ENCODE measurements at places on chromosomes 4 and X. TPM values are rescaled to one million over a fixed set of nuclear protein-coding genes. Genes with fewer than 3 reads are reported as not detected.
A peak's percentile ranks its signal among the peaks of the same experiment; 100 is the strongest.

Gene ADAM29
- 0.01 TPM for polyA plus RNA-seq

Gene POU3F4
- polyA plus RNA-seq = 0.01 TPM

- H3K27me3 ChIP-seq = no peaks in the 10 kb centered on the region
- no peaks in the 10 kb centered on the region for H3K36me3 ChIP-seq
- peak; percentile 6 for DNase-seq
Measured at GRCh38 chr4:85681221-85681657, 206.3 kb downstream of the ARHGAP24 start.

DNA sequence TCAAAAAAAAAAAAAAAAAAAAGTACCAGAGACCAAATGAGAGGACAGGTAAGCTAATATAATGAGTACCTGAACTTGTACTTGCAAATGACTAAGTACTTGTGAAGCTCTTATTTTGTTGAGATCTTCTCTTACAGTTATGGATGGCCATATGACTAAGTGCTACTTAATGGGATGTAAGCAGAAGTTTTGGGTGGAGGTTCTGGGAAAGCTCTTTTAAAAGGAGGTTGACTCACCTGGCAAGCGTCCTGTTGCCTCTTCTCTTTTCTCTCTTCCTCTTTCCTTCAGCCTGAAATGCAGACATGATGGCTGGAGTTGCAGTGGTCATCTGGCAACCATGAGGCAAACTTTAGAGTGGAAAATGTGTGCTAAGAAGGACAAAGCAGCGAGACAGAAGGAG, 36.9 kb upstream of the MED14 start:
- H3K4me1 ChIP-seq = no peaks in the 10 kb centered on the region
- H3K36me3 ChIP-seq = no peaks in the 10 kb centered on the region

GRCh38 chr4:45453258-45453853, 670.5 kb downstream of the GABRG1 start:
- no peak overlapping the region for H3K4me3 ChIP-seq
- H3K27me3 ChIP-seq = no peaks in the 10 kb centered on the region
- no peak overlapping the region for H3K27ac ChIP-seq
- H3K36me3 ChIP-seq = no peaks in the 10 kb centered on the region
- no peaks in the 10 kb centered on the region for H3K4me1 ChIP-seq

GRCh38 chr4:623914-624566, 1.3 kb upstream of the PDE6B start:
- no peak for DNase-seq
- H3K36me3 ChIP-seq = no peaks in the 10 kb centered on the region
- no peaks in the 10 kb centered on the region for H3K27me3 ChIP-seq
- H3K4me3 ChIP-seq = no peak overlapping the region

GRCh38 chr4:3879681-3880614, 113.8 kb downstream of the ADRA2C start:
- DNase-seq = no peak
- no peaks in the 10 kb centered on the region for H3K36me3 ChIP-seq
- H3K4me3 ChIP-seq = no peak overlapping the region
- no peaks in the 10 kb centered on the region for H3K27me3 ChIP-seq
- H3K4me1 ChIP-seq = no peaks in the 10 kb centered on the region
- H3K27ac ChIP-seq = no peak overlapping the region

DNA sequence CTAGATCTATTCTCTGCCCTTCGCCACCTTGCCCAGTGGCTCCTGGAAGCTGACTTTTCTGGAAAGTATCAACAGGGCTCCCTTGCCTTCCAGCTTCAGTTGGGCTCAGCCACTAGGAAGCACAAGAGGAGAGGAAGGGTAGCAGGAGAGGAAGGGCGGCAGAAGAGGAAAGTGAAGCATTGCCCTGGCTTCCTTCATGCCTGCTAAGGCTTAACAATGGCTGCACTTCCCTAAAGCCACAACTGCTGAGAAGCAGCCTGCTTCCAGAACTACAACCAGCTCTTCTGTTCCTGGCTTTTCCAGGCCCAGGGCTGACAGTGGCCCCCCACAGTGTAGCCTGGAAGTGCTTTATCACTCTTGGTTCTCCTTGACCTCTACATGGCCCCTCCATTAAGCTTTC, 29.1 kb upstream of the PGM2 start:
- H3K4me3 ChIP-seq = no peak overlapping the region
- no peaks in the 10 kb centered on the region for H3K36me3 ChIP-seq
- no peak for DNase-seq
- peaks cover 12% of the 10 kb centered on the region for H3K4me1 ChIP-seq

DNA sequence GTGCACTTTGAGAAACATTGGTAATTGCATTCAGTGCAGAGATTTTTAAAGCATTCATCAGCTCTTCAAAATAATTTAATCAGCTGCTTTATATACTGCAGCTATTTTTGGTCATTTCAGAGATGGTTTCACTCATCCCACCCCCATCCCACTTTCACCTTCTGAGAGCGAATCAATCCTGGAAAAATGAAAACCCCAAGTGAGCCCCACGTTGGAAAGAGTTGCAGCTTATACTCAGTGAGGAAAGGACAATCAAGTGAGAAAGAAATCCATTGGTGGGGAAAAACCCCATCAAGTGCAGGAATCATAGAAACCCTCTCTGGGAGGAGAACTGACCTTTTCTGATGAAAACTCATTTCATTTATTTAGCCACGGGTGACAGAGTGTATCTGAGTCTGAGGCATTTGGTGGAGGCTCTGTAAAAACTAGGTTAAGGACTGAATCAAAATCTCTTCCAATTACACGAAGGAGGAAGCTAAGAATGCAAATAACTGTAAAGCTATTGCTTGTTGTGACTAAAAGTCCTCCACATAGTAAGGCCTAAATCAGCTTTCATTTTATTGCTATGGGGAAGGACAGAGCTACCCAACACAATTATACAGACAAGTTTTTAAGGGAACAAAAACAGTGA, 240.4 kb upstream of the PGRMC2 start:
- no peaks in the 10 kb centered on the region for H3K4me1 ChIP-seq
- no peaks in the 10 kb centered on the region for H3K36me3 ChIP-seq
- H3K27me3 ChIP-seq = no peaks in the 10 kb centered on the region
- H3K4me3 ChIP-seq = no peak overlapping the region

DNA sequence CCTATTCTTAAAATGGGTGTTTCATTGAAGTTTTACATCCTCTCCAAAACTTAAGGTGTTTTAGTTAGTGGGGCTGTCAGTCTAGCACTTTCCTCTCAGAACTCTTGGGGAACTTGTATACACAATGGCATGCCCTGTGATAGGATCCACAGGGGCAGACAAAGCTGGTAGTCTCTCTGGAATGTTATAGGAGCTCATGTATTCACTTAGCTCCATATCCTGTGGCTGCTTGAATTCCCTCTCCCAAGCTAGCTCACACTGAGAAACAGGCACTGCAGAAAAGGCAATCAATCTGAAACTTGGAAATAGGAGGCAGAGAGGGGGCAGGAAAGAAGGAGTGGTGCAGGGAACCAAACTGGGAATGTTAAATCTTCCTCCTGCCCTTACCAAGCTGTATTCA, 26.3 kb upstream of the ARMCX2 start:
- H3K27me3 ChIP-seq = no peaks in the 10 kb centered on the region
- DNase-seq = no peak
- no peak overlapping the region for H3K4me3 ChIP-seq
- H3K27ac ChIP-seq = no peak overlapping the region
- H3K36me3 ChIP-seq = no peaks in the 10 kb centered on the region

DNA sequence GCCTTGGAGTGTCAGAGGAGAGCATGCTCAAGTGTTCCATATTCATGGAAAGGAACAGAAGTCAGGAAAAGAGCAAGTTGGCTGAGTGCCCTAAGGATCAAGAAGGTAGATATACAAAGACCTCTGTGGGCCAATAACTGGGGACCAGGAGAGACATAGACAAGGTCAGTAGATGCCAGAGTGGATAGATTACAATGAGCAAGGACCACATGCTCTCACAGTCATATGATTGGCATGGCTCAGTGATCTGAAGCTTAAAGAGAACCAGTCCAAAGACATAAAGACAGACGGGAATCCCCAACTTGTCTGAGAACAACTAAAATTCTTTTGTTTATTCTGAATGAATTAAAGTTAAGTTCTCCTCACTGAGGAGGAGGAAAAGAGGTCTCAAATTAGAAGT, 289.7 kb downstream of the HS3ST1 start:
- no peaks in the 10 kb centered on the region for H3K4me1 ChIP-seq
- no peak overlapping the region for H3K27ac ChIP-seq
- no peaks in the 10 kb centered on the region for H3K27me3 ChIP-seq
- no peak overlapping the region for H3K4me3 ChIP-seq
- no peak for DNase-seq
- H3K36me3 ChIP-seq = no peaks in the 10 kb centered on the region

DNA sequence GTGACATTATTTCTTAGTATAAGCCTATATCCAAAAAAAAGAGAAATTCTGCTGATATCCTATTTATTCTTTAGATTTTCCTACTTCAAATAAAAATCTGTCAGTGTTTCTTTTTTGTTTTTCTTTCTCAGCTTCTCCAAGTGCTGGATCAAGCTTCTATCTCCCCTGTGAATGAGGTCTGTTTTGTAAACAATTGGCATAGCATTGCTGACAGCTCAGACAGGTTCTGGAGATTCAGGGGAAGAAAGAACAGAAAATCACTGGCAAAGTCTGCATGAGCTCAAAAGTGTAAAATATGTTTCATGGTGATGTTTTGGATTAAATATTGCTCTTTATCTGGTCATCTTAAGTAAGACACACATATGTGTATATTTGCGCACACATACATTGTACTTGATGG, 492.0 kb upstream of the IGFBP7 start:
- no peaks in the 10 kb centered on the region for H3K4me1 ChIP-seq
- no peak for DNase-seq
- H3K27me3 ChIP-seq = no peaks in the 10 kb centered on the region
- H3K36me3 ChIP-seq = no peaks in the 10 kb centered on the region

DNA sequence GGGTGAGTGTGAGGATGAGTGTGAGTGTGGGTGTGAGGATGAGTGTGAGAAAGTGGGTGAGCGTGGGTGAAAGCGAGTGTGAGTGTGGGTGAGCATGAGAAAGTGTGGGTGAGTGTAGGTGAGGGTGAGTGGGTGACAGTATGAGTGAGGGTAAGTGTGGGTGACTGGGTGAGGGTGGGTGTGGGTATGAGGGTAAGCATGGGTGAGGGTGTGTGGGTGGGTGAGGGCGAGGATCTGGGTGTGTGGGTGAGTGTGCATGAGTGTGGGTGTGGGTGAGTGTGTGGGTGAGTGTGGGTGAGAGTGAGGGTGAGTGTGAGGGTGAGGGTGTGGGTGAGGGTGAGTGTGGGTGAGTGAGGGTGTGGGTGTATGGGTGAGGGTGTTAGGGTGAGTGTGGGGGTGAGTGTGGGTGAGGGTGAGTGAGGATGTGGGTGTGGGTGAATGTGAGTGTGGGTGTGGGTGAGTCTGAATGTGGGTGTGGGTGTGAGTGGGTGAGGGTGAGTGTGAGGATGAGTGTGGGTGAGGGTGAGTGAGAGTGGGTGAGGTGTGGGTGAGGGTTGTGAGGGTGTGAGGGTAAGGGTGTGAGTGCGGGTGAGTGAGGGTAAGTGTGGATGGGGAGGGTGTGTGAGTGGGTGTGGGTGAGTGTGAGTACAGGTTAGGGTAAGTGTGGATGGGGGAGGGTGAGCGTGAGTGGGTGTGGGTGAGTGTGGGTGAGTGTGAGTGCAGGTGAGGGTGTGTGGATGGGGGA, 48.9 kb downstream of the ING2 start:
- no peak overlapping the region for H3K27ac ChIP-seq
- DNase-seq = no peak

Data from small intestine (tissue), 16 donors.